ENCODE measurements at places on chromosomes 3 and 15.
A peak's percentile ranks its signal among the peaks of the same experiment; 100 is the strongest.

- no peak for DNase-seq
These were observed 994.9 kb downstream of the DIPK2A start for GRCh38 chr3:144966560-144966959.

DNA sequence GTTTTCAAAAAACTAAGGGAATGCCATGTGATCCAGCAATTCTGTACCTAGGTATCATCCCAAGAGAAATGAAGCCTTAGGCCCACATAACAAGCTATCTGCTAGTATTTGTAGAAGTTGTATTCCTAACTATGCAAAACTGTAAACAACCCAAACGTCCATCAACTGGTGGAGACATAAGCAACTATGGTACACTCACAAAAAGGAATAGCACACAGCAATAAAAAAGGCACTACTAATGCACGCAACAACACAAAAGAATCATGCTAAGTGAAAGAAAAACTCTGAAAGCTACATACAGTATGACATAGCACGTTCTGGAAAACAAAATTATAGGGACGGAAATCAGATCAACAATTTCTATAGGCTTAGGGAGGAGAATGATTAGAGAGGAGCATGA is 15.3 kb downstream of the USP50 start:
- DNase-seq: no peak

DNA sequence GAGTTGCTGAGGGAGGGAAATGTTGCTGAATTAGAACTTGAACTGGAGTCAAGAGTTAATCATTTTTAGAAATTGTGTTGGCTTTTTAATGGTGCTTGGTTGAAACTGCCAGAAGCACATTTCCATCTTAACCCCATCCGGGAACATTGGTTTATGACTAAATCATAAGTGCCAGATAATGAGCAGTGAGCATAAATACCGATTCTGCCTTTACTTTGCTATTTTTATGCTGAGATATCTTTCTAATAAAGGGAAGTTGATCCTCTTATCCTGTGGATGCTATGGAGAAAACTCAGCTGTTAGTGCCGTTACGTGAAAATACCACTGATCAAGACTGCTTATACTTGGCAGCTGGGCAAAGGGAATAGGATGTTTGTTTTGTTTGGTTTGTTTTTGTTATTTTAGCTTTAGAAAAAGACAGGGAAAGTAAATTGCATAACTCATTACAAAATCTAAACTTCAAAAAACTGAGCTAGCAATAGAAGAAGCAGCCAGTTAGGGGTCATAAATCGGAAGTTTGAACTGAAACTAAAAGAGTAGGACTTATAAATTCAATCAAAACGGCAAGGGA is 813.1 kb downstream of the NAALADL2 start:
- no peak for DNase-seq

DNA sequence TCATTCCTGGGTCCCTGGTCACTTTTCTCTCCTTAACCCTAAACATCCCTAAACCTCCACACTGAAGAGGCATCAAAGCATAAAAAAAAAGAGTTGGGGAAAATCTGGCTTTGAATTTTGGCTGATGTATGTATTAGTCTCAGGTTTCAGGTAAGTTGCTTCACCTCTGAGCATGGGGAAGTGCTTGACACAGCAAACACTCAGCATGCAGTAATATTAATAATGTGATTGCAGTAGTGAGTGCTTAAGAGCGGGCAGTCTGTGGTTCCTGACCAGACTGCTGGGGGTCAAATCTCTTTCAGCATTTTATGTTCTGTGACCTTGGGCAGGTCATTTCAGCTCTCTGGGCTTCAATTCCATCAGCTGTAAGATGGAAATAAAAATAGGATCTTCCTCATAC is 467.9 kb downstream of the SOX2 start:
- no peak for DNase-seq

DNA sequence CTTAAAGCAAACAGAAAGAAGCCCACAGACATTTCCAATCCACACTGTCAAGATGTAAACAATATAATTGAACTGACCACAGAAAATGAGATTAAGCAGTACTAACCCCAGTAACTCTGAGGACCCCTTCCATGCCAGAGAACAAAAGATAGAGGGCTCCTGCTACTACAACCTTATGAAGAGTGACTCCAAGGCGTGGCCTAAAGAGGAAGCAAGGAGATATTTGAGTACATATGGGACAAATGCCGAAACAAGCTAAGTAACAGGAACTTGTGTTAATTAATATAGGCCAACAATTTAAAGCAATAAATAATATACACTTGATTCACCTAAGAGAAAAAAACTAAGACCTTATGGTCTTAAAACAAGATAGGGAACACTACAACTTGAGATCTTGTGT is 25.0 kb upstream of the VPS39 start:
- DNase-seq: no peak

DNA sequence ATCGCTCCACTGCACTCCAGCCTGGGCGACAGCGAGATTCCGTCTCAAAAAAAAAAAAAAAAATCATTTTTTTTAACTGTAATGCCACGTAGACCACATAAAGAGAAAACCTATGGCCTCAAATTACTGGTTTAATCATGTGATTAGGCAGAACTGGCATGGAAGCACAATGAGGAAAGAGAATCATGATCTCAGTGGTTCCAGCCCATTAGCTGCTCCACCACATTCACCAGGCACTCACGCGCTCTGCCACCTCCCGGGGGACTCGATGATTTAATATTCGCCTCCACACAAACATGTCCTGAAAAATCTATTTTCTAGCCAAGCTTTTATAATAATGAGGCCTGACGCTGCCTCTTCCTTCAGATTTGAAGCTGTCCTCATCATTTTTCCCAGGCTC is 204.7 kb downstream of the TBL1XR1 start:
- DNase-seq: no peak

GRCh38 chr3:177563243-177563780 is 366.0 kb upstream of the TBL1XR1 start:
- DNase-seq: no peak

GRCh38 chr3:125019271-125019670 is 36.5 kb downstream of the HEG1 start:
- peak; percentile 15 for DNase-seq

DNA sequence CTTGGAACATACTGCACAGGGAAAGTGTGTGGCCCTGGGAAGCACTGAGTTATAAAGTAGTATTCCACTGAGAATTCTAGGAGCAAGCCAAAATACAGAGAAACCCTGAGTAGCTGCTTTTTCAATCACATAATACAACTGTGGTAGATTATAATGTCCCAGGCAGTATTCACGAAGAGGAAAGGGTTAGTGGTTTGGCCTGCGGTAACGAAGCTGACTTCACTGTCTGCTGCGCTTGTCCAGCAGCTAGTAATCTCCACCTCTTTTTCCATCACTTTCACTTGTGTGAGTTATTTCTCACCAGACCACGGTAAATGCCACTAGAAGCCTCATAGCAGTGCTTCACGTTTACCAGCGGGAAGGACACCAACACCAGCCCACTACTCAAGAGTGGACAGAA is 34.4 kb downstream of the RPL39L start:
- peak; percentile 7 for DNase-seq

GRCh38 chr3:55873523-55874254 is 386.6 kb upstream of the WNT5A start:
- no peak for DNase-seq

GRCh38 chr3:191792580-191792979 is 331.6 kb downstream of the PYDC2 start:
- DNase-seq: no peak

- no peak for DNase-seq
These were observed 27.6 kb upstream of the TM2D3 start for GRCh38 chr15:101679806-101680205.

GRCh38 chr3:153463895-153464294 is 301.9 kb downstream of the RAP2B start:
- DNase-seq: no peak

DNA sequence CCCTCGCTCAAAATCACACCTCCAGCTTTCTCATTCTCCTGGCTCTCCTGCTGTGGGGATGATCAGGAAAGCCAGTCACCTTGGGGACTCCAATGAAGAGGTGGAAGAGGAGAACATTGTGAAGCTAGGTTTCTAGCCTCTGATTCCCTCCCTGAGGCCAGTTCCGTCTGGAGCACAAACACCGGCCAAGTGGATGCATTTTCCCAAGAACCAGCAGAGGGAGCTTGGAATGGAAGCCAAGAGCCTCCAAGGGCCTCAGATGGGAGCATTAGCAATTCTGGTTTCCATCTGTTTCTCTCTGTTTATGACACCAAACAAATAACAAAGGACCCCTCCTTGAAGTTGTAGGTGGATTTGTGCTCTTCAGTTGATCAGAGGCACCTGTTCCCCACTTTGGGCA is 40.6 kb upstream of the NMNAT3 start:
- no peak for DNase-seq

- no peak for DNase-seq
These were observed 118.0 kb downstream of the IQCH start for GRCh38 chr15:67372543-67372942.

DNA sequence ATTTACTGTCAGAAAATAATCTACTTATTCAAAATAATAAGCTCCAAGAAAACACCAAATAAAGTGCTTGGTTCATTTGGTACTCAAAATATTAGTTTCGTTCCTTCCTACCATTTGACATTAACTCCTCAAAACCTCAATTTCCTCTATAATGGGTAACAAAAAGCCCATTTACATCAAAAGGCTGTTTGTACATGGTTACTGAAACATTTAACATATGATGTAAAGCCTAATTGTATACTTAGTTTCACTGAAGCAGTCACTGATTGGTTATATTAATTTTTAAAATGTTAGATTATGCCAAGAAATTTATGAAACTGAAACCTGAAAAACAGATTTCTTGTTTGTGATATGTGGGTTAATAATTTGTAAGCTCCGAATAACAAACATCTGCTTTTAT is 14.7 kb downstream of the XRN1 start:
- DNase-seq: no peak

DNA sequence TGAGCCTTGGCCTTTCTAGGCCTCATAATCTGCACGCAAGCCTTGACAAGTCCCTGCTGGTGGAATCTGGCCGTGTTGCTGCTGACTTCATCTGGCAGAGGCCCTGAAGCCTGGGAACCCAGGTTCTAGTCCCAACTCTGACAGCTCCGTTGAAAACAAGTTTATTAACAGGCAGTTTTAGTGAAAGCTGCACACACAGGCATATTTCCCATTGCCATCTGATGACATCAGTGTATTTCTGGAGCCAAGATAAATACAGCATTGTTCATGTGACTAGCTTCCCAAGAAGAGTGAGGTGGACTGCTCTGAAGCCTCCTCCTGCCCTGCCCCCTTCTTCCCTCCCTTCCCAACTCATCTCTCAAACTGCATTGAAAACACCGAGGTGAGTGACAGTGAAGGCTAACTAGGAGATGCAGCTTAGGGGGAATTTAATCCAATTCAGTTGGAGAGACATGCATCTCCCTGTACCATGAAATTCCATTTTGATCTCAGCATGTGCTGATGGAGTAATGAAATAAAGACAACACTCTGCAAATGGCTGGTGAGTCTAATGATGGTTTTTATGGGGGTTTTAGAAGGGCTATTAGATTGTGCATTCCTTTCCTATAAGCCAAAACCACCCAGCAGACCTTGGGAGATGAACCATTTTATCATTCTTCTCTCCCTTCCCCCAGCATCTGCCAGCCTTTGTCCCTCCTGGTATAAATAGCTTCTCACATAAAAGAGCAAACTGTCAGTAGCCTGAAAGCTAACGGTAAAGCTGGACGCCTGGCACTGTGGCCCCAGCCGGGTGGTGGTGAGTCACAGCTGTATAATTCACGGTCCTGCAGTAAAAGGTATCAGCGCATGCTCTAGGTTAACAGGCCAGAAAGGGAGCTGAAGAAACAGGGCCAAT is 38.0 kb downstream of the PRICKLE2 start:
- no peak for DNase-seq

GRCh38 chr3:141929341-141929995 is 53.0 kb downstream of the ATP1B3 start:
- DNase-seq: no peak

- peak; percentile 74 for DNase-seq
These were observed 57.8 kb upstream of the RYK start for GRCh38 chr3:134308350-134308891.

DNA sequence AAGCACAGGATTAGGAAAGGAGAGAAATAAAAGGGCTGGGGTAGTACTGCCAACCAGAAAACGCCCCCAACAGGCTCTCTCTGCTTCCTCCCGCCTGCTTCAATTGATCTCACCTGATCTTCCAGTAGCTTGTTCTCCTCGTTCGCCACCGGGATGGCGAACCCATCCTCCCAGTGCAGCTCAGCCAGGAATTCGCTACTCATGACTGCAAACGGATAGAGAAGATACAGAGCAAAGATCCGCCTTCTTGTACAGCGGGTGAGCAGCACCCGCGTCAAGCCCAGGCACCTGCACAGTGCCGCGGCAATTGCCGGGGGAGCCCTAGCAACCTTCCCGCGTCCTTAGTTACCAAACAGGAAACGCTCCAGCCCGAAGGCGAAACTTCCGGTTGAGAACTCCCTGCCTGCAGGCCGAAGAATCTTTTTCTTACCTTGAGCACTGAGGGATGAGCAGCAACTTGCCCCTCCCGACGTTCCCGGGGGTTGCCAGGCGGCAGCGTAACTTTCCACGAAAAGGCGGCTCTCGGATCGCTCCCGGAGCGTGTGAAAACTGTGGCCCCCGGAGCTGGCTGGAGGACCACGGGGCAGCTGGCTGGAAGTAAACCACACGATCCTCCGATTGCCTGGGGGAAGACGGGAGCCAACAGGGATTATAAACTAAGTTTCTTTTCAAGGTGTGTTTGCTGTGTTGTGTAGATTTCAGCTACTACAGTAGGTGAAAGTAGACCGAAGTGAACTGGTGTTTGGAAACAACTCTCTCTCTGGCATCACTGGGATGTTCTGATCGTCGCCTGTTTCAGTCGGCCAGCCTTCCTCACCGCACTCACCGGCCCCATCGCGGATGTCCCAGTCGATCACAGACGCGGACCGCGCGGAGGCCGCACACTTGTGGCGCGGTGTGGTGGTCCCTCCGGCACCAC is at the start of gene CCDC39:
CCDC39 (minus strand) TSS at position 312 of the 919 bp plus-strand sequence; CDS start at position 203, 109 bp downstream.
- peak; percentile 58 for DNase-seq

DNA sequence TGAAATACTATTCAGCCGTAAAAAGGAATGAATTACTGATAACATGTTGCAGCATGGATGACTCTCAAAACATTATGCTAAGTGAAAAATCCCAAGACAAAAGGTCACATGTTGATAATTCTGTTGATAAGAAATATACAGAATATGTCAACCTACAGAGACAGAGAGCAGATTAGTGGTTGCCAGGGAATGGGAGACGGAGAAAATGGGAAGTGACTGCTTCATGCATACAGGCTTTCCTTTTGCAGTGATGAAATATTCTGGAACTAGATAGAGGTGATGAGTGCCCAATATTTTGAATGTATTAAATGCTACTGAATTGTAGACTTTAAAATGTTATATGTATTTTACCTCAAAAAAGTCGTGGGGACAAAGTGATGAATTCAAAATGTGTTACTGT is 56.2 kb downstream of the ABHD2 start:
- DNase-seq: no peak

DNA sequence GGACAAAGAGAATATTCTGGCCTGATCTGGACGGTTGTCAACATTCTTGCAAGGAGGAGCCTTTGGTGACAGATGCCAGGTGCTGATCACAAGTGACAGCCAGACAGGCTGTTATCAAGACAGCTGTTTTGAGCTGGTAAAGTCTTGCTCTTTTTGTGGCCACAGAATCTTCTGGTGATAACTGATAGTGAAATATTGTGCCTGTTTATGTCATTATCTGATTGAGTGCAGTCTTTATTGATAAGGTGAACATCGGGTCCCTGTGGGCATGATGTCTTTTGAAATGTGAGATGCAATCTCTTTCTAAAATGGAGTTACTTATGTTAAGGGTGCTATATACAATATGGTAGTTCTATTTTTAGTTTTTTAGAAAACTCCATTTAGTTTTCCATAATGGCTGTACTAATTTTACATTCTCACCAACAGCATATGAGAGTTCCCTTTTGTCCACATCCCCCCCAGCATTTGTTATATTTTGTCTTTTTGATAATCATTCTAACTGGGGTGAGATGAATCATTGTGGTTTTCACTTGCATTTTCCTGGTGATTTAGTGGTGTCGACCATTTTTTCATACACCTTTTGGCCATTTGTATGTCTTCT is 10.7 kb downstream of the CEP63 start:
- no peak for DNase-seq
